ENCODE measurements at places on chromosomes 6 and 20.

- DNase-seq = no peak
Measured at GRCh38 chr6:113713665-113714064, 143.5 kb upstream of the MARCKS start.

DNA sequence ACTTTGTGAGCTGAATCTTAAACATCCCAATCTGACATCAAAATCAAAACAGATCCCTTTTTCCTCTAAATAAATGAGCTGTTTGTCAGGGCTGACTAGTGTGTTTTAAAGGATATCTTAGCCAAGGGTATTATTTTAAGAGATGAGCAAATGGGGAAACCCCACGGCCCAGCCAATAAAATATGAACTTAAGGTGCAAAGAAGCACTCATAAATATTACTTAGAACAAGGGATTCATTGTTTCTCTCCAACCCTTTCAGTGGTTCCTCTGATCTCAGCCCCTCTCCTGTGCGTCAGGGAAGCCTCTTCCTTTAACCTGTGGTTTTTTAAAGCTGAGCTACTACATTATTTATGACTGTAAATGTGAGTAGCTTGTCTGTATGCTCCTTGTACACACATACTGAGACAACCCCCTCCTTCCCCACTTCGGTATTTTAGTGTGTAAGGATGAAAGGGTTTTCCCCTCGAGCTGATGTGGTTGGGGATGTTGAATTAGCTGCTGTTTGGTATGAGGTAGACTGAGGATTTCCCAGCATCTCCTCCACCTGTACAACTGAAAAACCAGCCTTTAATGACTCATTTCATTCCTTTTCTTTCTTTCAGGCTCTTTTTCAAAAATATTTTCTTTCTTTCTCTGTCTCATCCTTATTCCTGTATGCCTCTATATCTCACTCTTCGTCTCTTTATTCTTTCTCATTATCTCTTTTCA, 6.5 kb downstream of the BMP5 start:
- DNase-seq = no peak

GRCh38 chr20:8375898-8376297, 243.8 kb downstream of the PLCB1 start:
- DNase-seq = no peak

DNA sequence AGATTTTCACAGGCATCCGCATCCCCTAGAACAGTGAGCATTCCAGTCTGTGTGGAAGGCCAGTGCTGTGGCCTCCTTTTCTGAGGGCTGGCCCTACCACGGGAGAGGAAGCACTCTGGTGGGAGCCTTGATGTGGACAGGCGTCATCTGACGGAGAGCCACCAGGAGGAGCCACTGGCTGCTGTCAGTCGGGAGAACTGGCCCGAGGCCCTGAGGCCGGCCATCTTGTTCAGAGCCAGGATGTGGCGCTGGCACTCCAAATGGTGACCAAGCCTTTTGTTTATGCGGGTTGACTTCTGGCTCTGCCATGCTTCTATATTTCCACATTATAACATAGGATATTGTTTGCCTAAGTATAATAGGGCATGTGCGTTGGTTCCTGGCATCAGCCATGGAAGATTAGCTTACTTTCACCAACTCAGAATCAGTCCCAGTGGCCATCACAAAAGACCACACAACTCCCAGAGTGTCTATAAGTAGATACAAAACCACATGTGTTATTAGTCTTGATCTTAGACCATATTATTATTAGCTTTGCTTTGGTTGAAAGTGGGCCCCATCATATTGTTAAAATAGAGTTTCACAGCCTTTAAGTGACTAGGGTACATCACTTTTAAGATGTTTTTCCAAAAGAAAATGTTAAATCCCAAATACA, 273.9 kb upstream of the TAB2 start:
- no peak for DNase-seq

DNA sequence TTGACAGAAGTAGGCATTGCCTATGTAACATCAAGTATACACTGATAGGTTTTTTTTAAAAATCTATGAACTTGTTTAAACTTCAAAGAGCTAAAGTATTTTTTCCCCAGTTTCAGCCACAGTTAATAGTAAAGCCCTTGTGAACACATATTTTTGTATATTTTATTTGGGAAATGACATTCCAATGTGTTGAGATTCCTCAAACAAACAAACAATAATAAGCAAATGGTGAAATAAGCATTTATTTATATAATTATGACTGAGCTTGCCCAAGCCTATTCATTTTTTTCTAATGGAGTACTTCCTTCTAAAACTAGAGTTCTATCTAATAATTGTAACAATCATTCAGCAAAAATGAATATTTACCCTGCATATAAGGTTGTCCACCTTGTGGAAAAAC, 12.5 kb downstream of the SYCP2 start:
- no peak for DNase-seq

GRCh38 chr6:111625461-111626391, 20.0 kb upstream of the TRAF3IP2 start:
- DNase-seq = no peak

DNA sequence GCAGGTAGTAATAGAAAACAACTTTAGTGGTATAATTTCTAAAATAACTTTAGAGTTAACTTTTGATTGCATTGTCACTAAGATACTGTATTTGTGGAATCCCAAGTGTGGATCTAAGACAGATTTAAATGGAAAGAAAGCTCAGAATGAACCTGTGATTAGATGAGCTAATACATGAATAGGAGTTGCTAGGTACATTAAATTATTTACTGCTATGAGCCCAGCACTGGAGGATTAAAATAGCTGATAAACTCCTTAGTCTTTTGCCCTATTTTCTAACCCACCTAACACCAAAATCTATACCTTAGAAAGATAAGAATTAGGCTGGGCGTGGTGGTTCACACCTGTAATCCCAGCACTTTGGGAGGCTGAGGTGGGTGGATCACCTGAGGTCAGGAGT, 10.8 kb downstream of the SNRPC start:
- no peak for DNase-seq

- DNase-seq = no peak
Measured at GRCh38 chr6:53951383-53951782, 156.6 kb downstream of the LRRC1 start.

- DNase-seq = no peak
Measured at GRCh38 chr6:1502041-1502440, 107.7 kb upstream of the FOXC1 start.

DNA sequence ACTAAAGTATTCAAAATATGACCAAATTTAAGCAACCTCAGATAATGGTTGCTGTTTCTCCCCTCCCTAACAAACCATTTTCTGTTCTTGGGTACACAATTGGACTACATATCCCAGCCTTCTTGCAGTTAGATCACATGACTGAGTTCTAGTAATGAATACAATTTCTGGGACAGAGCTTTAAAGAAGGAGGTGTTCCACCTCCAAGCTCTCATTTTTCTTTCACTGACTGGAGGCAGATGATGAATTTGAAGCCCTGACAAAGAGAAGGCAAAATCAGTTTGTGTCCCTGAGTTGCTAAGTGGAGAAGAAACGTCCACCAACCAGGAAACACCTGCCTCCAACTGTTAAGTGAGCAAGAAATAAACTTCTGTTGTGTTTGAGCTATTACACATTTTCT, 117.2 kb downstream of the LCA5 start:
- DNase-seq = no peak

DNA sequence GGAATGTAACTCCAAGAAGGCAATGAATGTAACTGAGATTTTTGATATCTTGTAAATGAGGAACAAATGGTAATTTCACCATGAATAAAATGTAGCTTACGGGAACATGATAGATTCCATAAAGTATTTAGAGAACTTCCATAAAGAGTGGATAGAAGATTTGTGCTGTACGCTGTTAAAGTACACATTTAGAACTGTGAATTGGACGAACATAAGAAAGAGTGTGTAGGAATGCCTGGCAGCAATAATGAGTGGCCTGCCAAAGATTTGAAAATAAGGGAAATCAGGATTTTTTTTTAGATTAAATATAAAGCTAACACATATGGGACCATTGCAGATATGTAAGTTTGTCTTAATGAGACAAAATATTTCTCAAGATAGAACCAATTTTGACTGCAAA, 1153.3 kb upstream of the EYS start:
- no peak for DNase-seq

DNA sequence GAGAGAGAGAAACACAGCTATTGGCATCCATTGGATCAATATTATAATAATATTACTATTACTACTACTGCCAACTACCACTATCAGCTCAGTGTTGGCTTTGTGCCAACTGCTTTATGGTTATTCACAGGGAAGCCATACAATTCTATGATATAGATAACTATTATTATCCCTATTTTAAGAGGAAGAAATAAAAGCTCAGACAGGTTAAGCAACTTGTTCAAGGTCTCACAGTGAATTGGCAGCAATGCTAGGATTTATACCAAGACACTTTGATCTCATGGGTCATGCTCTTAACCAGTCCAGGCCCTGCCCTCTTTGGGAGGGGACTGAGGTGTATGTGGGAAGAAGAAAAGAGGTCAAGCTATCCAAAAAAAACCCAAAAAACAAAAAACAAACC, 82.0 kb upstream of the TRAF3IP2 start:
- DNase-seq = no peak

DNA sequence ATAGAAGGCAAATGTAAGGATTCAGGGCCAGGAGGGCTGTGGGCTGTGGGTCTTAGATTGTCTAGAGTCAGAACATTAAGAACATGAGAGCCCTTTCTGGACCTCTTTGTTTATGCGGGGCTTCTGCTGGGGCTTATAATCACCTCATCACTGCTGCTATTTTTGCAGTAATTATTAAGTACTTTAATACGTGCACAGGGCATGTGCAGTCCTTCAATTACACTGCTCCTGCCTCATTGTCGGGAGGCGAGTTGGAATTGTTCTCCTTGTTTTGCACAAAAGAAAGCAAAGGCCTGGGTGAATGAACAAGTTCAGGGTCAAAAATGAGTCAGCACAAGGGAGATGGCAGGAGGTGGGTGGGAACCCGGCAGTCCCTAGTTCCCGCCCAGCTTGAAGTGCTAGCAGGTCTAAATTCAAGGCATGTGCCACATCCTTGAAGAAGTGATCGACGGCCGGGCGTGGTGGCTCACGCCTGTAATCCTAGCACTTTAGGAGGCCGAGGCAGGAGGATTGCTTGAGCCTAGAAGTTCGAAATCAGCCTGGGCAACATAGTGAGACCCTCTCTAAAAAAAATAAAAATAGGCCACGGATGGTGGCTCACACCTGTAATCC, 34.4 kb upstream of the PTPN1 start:
- DNase-seq = no peak

- no peak for DNase-seq
Measured at GRCh38 chr6:42406306-42407280, 45.1 kb downstream of the TRERF1 start.

GRCh38 chr6:91813641-91814040, 1226.8 kb upstream of the MAP3K7 start:
- DNase-seq = no peak

DNA sequence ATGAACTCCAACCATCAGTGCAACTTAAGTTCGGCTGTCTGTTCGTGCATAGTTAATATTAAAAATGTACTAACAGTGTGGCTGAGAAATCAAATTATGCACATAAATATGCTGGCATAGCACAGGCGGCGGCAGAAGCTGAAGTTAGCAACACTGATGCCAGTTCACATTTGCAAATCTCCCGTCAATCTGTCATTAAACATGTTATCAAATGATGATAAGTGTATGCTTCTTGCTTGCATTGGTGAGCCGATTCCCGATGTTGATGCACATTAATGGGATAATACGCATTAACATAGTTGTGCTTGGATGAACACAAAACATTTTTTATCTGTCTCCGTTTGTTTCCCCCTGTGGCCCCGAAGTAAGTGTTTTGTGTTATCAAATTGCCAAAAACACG, 309.4 kb downstream of the ZNF217 start:
- no peak for DNase-seq

GRCh38 chr20:41175727-41176330, 38.5 kb downstream of the PLCG1 start:
- no peak for DNase-seq

- no peak for DNase-seq
Measured at GRCh38 chr6:23533311-23533710, 592.7 kb upstream of the NRSN1 start.

DNA sequence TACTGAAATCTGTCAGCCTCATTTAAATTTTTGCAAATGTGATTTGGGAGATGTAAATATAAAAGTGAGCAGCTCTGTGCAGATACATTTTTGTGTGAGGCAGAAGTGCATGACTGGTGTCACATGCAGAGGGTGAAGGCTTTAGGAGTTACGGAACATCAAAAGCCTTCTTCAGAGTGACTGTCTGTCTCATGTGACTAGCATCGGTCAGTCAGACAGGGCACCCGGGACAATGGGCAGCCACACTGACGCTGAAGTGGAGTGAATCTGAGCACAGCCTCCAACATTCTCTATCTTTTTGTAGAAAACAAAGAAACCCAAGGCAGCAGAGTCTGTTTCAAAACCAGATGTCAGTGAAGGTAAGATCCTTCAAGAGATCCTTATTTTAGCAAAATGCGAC, 7.9 kb upstream of the FAM209A start:
- no peak for DNase-seq

- DNase-seq = peak; percentile 10
Measured at GRCh38 chr20:2379511-2380229, 1.0 kb upstream of the TGM6 start.

Data from T-helper 1 cell (primary cell).